GM12864 (cell line): ENCODE measurements at places on chromosomes 1 and 21.

DNA sequence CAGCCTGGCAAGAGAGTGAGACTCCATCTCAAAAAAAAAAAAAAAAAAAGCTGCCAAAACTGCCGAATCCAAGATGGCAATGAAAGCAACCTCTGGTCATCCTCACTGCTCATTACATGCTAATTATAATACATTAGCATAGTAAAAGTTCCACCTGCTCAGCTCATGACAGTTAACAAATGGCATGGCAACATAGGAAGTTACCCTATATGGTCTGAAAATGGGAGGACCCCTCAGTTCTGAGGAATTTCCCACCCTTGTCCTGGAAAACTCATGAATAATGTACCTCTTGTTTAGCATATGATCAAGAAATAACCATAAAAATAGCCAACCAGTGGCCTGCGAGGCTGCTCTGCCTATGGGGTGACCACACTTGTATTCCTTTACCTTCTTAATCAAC lies 93.1 kb upstream of the PGBD5 start:
- DNase-seq, result no peak

DNA sequence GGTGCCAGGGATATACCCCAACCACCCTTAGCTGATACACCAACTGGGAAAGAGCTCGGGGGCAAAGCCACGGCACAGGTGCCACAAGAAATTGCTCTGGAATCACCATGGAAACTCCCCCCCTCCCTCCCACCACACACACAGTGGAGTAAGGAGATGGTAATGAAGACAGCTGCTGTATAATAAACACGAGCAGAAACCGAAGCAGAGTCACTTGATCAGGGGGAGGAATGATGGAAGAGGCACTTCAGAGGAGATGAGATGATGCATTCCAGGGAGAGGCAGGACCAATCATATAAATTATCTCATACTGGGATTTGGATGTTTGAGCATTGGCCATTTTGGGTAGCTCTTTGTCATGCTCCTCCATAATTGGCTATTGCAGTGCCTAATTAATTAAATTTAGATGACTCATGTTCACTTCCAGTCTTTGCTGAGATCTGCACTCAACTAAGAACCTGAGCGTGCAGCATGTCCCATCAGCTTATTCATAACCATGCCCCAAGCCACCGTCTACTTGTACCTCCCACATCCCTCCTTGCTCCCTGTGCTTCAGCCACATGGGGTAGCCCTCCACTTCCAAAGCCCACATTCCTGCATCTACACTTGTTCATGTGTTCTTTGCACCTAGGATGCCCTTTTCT lies 189.5 kb downstream of the ZSCAN20 start:
- DNase-seq, result no peak

DNA sequence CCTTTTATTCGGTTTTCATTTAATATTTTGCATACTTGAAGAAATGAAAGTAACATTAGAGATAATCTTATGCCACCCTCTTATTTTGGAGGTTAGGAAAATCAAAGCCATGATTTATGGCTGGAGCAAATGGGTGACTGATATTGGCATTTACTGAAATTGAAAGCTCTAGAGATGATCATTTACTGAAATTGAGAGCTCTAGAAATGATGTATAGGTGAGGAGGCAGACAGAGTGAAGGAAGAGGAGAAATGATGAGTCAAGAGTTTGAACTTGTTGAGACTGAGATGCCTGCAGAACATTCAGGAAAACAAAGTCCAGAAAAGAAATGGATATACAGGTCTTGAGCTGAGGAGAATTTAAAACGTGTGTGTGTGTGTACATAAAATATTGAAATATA lies 217.6 kb downstream of the LTN1 start:
- DNase-seq, result no peak

DNA sequence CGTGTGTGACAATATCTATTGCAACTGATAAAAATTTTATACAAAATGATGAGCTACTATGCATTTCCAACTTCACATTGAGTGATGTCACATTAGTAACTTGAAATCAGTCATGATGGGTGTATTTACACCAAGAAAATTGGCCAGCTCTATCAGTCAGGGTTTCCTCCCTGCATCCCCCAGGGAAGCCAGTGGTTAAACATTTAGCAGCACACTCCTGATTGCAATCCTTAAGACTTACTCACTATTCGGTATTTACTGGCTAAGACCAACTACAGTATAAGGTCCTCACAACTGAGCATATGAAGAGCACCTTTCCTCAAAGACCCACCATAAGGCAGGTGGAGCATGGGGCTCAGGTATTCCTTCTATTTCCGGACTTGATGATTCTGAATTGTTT lies 41.3 kb upstream of the PTGFRN start:
- DNase-seq, result no peak

- DNase-seq, result no peak
These were observed 287.0 kb downstream of the ASTN1 start for GRCh38 chr1:176877557-176877956.

- DNase-seq, result no peak
These were observed at the start of gene TIAM1 for GRCh38 chr21:31343680-31344480. TSS of gene TIAM1 (minus strand) at chr21:31344261. CDS start at chr21:31266972, 77,289 bp downstream.

GRCh38 chr1:29809446-29810120 lies 573.3 kb downstream of the PTPRU start:
- no peak for DNase-seq

DNA sequence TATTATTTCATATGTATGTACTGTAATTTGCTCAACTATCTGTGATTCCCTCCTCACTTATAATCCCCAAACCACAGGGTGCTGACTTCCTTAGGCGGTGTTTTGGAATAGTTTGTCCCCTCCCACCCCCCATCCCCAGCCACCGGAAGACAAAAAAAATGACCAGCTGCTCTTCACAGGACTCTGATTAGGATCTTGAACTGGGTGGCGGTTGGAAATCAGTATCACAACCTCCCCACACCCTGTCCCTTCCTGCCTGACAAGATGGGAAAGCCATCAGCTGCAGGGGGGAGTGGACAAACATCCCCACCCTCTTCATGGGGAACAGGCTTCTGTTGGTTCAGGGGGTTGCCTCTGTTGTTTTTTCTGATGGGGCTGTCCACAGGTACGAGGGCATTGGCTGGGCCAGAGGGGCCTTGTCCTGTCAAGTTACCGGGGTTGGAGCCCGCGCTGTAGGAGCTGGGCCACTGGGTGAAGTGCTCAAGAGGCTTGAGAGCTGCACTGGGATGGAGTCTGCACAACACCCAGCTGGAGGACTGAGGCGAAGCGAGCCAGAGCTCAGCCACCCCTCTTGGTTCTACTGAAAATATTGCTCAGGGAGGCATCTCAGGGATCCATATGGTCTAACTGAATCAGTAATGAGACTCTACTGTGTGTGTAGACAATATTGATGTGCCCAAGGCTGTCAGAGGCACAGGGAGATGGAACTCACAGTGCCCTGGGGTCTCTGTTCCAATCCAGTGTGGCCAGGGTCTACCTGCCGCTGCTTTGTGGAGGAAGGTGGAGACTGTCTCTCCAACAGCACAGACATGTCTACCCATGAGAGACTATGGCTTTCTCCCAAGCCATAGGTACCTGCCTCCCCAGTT lies 28.2 kb downstream of the NAV1 start:
- DNase-seq, result no peak

DNA sequence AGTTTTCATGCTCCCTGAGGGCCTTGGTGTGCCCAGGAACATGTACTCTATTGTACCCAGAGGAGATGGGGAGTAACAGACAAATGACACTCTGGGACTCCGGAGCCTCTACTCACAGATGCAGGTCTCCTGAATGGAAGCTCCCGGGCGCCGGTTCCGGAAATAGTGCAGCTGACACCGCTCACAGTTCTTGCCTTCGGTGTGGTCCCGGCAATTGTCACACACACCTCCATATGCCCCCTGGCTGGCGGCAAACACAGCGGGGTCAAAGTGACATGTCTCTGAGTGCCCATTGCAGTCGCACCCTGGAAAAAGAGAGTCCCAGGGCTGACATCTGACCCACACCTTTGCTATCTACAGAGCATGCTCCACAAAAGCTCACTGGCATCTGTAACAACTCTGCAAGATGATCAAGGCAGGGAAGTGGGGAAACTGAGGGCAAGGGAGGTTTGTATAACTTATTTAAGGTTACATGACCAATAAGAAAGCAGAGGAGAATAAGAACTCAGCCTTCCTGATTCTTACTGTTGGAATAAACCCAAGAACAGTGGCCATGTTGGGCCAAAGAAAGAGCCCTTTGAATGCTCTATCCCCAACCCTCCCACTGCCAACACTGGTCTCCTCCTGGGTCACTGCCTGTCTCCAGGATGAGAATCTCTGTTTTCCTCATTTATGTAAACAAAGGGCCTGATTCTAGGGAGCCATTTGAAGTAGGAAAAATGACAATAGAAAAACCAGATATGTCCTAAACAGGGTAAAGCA lies 22.4 kb downstream of the LAMB3 start:
- DNase-seq, result no peak

GRCh38 chr1:227739636-227740035 lies 4.4 kb downstream of the SNAP47 start:
- DNase-seq, result no peak

DNA sequence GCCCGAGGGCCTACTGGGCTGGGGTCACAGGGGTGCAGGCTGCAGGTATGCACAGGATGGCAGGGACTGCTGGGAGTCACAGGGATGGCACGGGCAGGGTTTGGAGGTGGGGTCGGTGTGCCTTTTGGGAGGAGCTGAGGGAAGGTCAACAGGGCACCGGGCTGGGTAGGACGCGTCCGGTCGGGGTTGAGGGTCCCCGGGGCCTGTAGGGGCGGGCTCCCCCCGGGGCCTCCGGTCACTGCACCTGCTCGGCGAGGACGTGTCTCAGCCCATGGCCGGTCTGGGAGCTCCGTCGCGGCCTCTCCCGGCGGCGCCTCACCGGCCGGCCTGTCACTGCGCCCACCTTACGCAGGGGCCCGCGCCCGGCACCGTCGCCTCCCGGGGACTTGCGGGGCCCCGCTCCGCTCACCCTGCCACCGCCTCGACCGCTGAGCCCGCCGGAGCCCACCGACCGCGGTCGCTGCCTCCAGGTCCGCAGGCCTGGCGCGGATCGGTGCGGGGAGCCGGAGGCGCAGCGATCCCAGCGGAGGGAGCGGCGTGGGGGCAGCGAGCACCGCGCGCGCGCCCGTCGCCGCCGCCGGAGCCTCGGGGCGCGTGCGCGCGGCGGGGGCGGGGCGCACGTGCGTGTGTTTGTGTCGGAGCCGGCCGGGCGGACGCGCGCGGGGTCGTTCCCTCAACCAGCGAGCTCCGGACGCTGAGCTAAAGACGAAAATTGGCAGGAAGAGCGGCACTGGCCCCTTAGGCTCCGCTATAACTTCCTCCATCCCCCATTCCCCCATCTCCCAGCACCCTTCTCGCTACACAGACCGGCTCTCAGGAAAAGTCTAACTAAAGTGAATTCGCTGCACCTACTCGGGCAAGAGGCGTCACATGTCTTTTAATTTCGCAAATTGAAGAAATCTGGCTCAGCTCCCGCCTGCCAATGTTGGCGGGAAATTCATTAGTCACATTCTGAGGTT lies at the start of gene AMIGO1:
Gene AMIGO1 (minus strand): TSS at position 552 of the 959 bp plus-strand sequence. CDS start 815 bp downstream, outside the sequence.
- DNase-seq, result no peak

DNA sequence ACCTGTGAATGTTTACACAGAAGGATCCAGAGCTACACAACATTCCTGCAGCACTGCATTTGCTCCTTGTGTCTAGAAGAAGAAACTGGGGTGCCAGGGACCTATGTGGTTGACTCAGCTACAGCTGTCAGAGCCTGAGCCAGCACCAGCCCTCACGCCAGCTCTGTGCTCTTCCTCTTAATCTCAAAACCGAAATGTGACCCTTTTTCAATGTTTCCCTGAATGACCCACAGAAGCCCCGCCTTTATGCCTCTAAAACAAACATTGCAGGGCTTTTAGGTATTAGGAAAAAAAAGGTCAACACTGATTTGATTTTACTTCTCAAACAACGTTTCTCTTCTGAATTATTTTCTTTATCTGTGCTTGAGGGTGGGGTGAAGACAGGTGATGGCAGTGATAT lies 260.5 kb downstream of the DYRK1A start:
- no peak for DNase-seq

- no peak for DNase-seq
These were observed 164.8 kb downstream of the USP25 start for GRCh38 chr21:15894596-15894995.

- DNase-seq, result no peak
These were observed 197.5 kb downstream of the BRINP2 start for GRCh38 chr1:177368255-177368654.
